Skeletal muscle cell (primary cell): ENCODE measurements at places on chromosomes 7 and 10.

GRCh38 chr7:12477620-12478019 is 74.0 kb upstream of the VWDE start:
- DNase-seq: no peak

- DNase-seq: no peak
Measured at GRCh38 chr7:131034166-131034881, 293.4 kb upstream of the MKLN1 start.

DNA sequence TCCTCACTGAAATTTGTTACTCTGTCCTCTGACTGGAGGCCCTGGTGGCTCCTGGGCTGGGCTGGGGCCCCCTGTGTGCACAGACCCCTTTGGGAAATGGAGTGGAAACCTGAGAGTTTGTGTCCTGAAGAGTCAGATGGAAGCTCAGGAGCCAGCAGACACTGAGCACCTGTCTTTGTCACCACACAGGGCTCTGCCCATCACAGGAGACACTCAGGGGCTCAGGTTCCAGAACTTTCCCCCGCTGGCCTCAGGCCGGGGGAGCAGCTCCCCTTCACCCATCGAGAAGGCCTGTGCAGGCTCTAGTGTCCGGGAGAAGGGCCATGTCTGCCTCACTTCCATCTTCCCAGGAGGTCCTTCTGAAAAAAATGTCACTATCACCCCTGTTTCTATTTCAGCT is 22.3 kb upstream of the PITRM1 start:
- no peak for DNase-seq

- DNase-seq: no peak
Measured at GRCh38 chr10:111323389-111323966, 246.6 kb downstream of the ADRA2A start.

DNA sequence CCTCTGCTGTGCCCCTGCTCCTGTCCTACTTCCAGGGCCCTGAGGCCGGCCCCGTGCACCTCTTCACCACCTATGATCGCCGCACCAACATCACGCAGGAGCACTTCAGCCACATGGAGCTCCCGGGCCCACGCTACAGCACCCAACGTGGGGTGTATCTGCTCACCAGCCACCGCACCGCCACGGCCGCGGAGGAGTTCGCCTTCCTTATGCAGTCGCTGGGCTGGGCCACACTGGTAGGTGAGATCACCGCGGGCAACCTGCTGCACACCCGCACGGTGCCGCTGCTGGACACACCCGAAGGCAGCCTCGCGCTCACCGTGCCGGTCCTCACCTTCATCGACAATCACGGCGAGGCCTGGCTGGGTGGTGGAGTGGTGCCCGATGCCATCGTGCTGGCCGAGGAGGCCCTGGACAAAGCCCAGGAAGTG is 1.8 kb downstream of the RBP3 start:
- DNase-seq: no peak

- DNase-seq: no peak
Measured at GRCh38 chr10:1708746-1709145, 28.6 kb downstream of the ADARB2 start.

DNA sequence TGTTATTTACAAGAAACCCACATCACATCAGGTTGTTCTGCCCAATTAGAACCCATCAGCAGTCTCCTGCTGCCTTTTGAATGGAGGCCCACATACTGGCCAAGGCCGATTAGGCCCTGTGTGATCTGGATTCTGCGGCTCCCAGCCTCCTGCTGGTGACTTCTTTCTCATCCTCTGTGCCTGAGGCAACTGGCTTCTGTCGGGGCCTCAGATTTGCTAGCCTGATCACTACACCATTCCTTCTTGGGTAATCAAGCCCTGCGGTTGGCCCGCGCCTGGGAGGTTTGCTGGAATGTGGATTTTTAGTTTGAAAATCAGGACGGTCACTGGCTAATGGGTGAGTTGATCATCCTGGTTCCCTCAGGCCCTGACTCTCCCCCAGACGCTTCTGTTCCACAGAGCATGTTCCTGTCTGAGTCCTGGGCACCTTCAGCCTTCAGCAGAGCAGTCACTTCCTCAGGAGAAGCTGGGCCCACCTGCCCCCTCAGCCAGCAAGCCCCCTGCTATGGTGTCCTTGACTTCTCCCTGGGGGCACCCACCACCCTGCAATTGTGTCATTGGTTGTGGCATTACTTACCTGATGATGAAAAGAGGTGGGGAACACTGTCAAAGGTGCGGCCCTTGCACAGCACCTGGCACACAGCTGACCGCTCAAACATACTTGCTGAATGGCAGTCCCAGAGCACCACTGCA is 207.6 kb downstream of the PHTF2 start:
- no peak for DNase-seq

GRCh38 chr7:32142649-32143048 is 72.4 kb upstream of the PDE1C start:
- DNase-seq: peak; percentile 52

DNA sequence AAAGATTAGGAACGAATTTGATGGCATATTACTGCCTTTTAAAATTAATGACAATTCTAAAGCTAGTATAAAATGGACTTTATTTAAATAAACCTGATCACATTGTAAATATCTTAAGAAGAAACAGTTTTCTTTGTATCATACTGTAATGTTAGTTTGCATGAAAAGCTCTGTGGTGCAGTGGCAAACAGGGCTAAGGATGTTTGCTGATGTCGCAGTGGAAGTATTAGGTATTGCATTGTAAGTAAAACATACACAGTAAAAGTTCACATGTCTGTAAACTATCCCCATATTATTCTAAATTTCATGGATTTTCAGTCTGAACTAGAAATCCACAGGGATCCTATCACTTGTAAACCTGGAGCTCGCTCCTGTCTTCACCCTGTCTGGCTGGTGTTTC is 252.6 kb upstream of the ZNF32 start:
- no peak for DNase-seq

DNA sequence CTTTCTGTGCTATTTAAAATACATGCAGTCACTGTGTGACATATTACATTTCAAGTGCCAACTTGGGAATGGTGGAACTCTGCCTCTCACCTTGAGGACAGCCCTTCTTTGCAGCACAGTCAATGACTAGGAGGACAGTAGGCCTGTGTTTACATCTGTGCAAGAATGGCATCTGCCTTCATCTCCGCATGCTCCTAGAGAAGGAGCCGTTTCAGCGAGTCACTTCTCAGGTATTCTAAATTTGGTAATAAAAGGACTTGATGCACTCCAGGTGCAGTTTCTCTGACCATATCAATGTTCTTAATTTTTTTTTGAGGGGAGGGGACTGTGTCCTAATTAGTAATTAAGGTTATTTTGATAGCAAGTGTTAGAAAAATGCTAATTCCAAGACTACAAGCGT is 128.9 kb downstream of the SDK1 start:
- DNase-seq: no peak

DNA sequence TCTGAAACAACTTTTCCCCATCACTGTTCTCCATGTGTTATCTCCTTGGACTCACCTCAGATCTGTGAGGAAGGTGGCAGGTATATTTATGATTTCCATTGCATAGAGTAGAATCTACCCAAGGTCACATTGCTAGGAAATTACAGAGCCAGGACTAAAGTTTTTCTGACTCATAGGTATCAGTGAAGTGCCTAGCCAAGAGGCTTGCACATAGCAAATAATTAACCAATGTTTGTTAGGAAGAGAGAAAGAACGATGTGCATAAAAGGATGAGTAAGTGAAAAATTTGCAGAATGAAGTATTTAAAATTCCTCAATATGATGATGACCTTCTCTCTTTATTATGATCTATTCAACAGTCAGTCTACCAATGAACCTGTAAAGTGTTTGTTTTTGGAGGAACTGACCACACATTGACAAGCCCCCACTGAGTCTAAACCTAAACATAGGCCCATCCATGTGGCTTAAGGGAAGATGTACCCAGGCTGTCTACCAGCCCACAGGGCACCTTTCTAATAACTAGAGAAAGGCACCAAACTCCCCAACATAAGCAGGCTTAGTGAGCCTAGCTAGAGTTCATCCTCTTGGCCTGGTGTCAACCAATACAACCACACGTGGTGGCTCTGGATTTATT is 252.9 kb upstream of the ZMIZ1 start:
- no peak for DNase-seq

- no peak for DNase-seq
Measured at GRCh38 chr7:51472873-51473272, 156.3 kb upstream of the COBL start.

GRCh38 chr10:33321516-33321915 is 13.0 kb downstream of the NRP1 start:
- no peak for DNase-seq

DNA sequence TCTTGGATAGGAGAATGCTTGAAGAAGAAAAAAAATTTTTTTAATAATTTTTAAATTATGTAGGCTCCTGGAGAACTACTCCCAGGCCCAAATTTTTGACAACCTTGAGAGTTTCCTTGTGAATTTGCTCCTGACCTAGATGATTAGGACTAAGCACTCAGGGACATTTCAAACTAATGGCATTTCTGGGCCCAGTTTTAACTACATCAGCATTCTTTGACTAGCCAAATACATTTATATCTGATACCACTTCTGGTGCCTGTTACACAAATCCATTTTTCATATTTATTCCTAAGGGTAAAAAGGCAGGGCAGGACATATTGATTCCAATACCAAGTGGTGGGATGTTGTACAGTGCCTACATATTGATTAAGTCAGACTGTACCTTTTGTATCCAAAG is 60.8 kb upstream of the CC2D2B start:
- no peak for DNase-seq

DNA sequence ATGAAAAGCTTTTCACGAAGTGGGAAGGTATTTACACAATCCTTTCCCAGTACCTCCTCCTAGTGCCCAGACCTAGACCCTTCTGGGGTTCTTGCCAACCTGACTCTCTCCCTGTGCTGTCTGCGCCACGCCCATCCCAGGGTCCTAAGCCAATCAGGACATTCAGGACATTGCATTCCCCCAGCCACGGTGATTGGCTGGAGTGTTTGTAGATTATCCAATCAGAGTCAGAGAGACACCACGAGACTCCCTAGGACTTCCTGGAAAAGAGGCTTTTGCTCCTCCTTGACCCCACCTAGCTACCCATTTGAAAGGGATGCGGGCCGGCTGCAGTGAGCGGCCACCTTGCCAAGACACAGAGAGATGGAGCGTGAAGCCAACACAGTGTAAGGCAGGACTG is 3.5 kb upstream of the GDF2 start:
- DNase-seq: no peak

DNA sequence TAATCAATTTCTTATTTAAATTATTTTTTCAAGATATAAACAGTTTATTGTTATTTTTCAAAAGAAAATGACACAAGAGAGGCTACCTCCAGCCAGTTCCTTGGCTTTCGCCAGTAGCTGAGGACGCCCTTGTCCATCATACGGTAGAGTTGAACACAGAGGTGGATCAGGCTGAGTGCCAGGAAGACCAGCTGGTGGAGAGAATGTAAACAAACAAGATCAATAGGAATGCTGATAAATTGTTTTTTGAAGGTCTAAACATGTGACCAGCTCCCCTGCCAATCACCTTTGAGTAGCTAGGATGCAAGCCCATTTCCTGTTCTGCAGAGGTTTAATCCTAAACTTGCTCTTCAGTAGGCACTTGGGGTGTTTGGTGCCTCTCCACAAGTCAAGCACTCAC is 138.9 kb downstream of the PKD1L1 start:
- DNase-seq: no peak

DNA sequence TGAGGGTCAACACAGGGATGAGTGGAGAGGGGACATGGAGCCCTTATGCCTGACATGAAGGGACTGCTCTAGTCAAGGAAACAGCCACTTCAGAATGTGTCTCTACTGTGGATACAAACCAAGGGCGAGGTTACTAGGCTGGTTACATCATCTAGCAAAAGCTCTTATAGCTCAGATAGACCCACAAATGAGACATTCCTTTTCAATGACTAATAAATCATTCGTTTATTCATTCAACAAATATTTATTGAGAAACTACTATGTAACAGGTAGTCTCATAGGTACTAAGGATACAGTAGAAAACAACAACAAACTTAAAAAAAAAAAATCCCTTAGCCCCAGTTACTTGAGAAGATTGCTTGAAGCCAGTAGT is 219.5 kb downstream of the KIAA1217 start:
- no peak for DNase-seq

GRCh38 chr10:72782649-72783330 is 90.8 kb downstream of the MCU start:
- DNase-seq: no peak

DNA sequence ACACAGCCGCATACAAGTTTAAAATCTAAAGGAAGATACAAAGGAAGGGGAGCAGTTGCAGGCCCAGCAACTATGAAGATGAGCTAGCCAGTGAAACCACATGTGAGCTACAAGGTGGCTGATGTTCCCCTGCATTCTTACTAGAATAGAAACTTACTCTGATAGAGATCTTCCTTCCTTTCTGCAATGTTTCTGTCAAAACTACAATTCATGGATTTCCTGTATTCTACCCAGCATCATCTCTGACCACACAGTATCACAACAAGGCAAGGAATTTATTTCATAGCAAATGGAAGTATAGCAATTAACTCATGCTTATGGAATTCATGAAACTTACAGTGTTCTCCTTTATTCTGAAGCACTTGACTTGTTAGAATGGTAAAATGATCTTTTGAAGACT is 68.7 kb upstream of the AASS start:
- no peak for DNase-seq

DNA sequence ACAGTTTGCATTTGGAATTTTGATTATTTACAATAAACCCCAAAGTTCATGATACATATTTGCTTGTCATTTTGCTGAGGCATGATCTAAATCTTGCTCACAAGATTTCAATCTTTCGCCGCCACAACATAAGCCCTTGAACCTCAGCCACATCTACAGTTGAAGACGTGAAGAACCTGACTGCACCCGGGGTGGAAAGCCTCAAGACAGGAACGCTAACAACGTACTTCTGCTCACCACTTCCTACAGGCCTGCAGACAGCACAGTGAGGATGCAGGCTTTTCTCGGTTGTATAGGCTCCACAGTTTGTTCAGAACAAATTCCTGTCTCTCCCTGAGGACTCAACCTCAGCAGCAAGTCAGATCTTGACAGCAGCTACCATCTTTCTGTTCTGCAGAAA is 393.8 kb upstream of the PRKCQ start:
- no peak for DNase-seq

DNA sequence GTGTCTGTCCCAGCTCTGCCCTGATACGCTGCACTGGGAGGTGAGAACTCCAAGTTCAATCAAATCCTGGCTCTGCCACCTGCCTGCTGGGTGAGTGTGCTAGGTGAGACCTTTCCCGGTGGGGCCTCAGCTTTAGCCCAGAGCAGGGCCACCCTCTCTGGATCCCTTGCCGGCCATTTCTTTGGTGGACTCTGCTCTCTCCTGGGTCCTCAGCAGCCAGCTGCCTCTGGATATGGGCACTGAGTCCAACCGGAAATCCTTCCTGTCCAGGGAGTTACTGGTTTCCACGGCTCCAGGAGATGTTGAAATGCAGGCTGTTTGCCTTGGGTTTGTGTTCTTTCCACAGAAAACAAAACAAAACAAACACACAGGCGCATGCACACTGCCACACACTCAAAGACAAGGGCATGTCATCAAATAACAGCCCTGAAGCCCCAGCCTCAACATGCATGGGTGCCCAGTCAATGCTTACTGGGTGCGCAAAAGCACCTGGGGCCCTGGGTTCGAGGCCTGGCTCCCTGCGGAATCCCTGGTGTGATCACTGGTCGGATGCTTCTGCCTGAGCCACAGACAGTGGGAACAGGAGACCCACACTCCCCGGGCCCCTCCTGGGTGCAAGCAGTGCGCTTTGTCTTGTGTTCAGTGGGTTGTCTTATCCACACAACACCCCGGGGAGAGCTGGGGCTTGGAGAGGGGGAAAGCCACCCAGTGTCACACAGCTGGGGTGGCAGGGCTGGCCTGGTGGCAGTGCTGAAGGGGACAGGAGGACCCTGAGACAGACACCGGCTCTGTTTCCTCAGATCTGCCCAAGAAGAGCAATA is 33.1 kb downstream of the PPIF start:
- DNase-seq: no peak

GRCh38 chr7:18902892-18903291 is 214.5 kb downstream of the TWIST1 start:
- DNase-seq: no peak
